ENCODE measurements at places on chromosomes 2 and 18.
A peak's percentile ranks its signal among the peaks of the same experiment; 100 is the strongest.

- DNase-seq = no peak
These were observed 7.4 kb downstream of the TRAF3IP1 start for GRCh38 chr2:238327751-238328150.

GRCh38 chr2:131521961-131522781 is 5.5 kb upstream of the CCDC74A start:
- no peak for DNase-seq

DNA sequence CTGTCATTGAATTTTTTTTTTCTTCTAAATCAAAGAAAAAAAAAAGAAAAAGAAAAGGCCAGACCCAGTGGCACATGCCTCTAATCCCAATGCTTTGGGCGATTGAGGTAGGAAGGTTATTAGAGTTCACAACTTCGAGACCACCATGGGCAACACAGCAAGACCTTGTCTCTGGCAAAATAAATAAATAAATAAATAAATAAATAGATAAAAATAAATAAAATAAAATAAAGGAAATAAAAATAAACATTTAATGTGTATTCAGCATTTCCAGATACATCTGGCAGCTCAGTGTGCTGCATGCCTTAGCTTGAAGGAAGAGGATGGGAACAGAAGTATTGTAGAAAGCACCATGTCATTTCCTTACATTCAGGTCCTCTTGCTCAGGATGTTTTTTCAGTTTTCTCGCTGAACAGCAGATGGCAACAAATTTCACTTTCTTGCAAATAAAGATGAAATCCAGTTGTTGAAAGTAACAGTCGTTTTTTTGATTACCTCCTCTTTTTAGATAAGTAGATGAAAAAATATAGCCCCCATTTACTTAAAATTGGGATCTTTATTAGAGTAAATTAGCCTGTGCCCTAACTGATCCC is 25.7 kb upstream of the FAM178B start:
- no peak for DNase-seq

DNA sequence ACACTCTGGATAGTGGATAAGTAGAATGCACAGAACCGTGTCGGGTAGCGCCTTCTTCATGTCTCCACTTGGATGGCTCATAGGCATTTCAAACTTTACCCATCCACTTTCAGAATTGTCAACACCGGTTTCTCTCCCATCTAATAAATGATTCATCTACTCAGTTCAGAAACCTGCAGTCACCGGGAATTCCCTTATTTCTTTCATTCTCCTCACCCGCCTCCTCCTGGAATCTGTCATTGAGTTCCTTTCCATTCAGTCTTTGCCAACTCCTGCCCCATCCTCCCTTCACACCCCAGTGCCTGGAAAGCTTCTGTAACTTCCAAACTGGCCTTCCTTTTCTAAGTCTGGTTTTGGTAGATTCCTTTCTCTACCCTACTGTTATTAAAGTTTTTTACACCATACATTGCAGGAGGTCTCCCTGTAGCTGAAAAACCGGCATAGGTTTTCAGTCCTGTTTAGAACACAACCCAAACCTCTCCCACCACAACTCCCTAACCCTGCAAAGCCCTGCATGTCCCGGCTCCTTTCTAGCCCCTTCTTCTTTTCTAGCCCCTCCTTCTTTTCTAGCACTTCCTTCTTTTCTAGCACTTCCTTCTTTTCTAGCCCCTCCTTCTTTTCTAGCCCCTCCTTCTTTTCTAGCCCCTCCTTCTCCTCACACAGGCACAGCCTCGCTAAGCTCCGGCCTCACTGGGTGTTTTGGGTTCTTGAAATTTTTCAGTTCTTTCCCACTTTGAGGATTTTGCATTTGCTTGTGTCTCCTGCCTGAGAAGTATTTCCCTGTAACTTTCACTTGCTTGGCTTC is 133.9 kb upstream of the KLHL14 start:
- DNase-seq = no peak

DNA sequence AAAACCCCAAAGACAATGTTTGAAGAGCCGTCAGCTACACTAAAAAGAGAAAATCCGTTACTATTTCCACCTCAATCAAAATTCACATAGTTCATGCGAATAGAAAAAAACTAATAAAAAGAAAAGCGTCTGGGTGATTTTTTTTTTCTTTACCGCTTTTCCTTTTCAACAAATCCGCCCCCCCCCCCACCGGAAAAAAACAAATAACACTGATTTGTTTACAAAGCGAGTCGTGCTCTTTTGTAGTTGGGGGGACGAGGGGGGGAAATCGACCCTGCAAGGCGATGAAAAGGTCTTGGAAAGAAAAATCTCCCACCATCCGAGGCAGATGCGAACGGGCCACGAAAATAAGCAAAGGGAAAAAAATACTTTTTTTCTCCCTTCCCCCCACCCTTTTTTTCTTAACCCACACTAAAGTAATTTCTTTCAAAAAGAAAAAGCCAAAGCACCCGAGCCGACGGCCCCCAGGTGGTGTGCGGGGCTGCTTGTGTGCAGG is 638 bp downstream of the ZNF521 start:
- no peak for DNase-seq

- no peak for DNase-seq
These were observed 32.3 kb downstream of the GPC1 start for GRCh38 chr2:240467659-240468302.

DNA sequence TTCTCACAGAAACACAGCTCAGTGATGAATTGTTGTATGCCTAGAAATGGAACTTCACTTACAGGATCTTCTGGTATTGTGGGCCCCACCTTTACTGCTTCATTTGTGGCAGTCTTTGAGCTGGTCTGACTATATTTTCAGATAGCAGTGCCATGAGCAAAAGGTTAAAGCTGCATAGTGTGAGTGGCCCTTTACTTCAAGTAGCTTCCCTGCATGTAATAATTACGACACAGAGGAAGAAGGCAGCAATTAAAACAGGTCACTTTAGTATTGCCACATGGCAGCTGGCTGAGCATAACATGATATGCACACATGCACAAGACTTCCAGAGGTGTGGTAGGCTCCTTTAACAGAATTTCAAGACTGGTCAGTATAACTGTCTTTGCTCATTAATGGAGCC is 426.3 kb upstream of the ZEB2 start:
- DNase-seq = no peak

DNA sequence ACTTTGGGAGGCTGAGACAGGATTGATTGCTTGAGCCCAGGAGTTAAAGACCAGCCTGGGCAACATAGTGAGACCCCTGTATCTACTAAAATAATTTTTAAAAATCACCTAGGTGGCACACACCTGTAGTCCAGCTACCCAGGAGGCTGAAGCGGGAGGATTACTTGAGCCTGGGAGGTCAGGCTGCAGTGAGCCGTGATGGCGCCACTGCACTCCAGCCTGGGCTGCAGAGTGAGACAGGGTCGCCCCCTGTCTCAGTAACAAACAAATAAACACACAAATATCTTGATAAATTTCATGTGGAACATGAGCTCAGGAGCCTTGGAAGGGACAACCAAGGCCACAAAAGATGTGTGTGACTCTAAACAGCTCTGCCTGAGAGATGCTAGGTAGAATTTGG is 11.7 kb upstream of the ANKRD53 start:
- no peak for DNase-seq

GRCh38 chr2:96924775-96925747 is 55.2 kb upstream of the SEMA4C start:
- peak; percentile 14 for DNase-seq

DNA sequence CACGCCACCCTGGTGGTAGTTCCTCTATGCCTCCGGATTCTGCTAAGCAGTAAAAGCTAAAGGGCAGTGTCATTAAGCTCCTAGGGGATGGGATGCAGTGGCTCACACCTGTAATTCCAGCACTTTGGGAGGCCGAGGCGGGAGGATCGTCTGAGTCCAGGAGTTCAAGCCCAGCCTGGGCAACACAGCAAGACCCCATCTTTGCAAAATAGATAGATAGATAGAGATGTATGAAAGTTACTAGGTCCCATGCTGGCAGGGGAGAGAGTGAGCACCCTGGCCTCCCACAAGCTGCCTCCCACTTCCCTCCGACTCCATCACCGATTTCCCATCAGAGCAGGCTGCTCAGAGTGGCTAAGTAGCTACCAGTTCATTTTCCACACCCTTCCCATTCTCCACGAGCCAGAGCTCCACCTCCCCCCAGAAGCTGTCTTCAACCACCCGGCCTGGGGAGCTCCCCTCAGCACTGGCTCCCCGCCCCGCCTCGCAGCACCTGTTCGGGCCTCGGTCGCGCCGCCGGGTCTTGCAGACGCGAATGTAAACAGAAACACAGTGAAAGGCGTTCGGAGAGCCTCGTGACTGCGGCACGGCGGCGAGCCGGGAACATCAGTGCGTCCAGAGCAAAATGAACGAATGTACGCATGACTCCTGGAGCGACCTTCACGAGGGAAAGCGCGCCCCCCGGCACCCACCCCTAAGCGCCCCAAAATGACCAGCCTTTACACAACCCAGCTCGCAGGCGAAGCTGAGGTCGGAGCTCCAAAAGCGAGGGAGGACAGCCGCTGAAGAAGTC is 598 bp upstream of the CEP68 start:
- DNase-seq = no peak

DNA sequence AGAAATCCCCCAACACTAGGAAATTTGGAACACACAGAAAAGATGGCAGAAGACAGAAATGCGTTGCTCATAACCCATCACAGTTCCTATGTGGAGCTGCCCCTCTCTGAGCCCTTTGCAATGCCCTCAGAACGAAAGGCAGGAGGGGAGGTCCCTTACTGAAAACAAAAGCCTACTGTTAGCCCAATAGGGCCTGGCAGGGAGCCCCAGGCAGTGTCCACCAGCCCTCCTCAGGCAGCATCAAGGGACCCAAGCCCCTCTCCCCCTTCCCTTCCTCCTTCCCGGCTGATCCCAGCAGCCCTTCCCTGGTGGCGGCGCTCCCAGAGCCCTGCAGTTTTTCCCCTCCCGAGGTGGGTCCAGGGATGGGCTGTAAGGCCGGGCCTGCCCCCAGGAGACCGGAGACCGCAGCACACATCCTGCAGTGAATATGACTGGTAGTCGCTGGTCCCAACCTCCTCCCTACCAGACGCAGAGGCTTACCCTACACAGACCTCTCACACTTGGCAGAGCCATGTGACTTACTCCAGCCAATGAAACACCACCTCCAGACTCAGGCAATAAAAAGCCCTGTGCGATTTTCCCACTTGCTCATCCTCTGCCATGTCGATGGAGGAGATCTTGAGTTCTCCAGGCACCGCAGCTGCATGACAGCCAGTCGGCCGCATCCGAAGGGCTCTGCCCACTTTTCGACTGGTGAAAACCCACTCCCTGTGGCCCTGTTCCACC is 19.4 kb upstream of the DUSP2 start:
- no peak for DNase-seq

- DNase-seq = no peak
These were observed 43.1 kb downstream of the KCTD18 start for GRCh38 chr2:200466425-200467418.

DNA sequence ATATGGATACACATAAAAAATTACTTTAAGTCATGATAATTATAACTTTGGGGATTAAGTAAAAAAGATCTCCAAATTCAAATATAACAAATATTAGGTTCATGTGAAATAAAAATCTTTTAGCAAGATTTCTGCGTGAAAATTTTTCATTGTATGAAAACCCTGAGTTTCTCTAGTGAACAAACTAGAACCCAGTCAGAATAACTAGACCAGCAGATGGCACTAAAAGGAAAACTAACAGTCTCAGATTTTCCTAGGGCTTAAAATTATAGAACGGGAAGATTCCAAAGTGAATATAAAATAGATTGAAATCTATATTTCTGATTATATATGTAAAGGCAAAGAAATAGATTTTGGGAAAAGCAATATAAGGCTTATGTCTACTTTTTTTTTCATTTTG is 43.3 kb downstream of the TMEM200C start:
- no peak for DNase-seq

DNA sequence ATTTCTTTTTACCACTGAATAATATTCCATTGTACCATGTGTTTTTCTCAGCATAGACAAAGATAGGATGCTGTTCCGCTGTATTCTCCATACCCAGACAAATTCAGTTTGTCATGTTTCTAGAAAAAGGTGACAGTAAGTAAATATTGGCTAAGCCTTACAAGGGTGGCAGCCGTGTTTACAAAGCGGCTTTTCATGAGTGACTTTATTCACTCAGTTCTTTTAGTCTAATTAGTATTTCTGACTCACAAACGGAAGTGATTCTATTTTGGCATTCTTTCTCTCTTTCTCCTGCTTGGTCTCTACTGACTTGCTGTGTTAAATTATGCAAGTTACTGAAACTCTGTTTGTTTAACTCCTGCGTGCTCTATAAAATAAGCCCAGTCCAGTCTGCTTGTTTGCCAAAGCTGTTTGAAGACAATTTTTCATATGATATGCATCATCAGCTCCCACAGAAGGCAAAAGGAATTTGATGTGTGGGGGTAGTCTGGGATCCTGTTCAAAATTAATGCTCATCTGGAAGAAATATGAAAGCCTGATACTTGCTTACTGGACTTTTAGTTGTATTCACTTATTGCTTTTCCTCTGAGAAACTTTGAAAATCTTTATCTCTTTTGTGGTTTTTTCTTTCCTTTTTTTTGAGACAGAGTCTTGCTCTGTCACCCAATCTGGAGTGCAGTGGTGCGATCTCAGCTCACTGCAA is 2.3 kb upstream of the PLEKHH2 start:
- DNase-seq = no peak

- DNase-seq = no peak
These were observed 92.7 kb upstream of the SNTG2 start for GRCh38 chr2:857937-858336.

DNA sequence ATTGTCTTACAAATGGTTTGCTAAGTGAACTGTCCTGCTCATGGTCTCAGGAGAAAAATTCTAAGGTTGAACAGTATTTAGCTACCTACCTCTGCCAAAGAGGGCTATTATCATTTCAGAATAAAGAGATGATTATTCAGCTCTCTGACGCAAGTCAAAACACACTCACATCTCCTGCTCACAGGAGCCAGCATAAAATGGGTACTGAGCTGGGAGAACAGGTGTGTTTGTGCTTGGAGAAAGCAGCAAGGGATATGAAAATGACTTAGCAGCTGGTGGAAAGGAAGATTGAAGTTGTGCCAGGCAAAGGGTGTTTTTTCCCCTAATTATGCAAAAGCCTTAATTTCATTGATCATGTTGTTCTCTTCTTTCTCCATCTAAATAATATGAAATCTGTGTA is 47.3 kb upstream of the TANK start:
- no peak for DNase-seq

- DNase-seq = no peak
These were observed 48.7 kb downstream of the TRIP12 start for GRCh38 chr2:229873123-229873581.

GRCh38 chr2:181891966-181892798 is 652 bp downstream of the ITPRID2 start:
- peak; percentile 49 for DNase-seq

DNA sequence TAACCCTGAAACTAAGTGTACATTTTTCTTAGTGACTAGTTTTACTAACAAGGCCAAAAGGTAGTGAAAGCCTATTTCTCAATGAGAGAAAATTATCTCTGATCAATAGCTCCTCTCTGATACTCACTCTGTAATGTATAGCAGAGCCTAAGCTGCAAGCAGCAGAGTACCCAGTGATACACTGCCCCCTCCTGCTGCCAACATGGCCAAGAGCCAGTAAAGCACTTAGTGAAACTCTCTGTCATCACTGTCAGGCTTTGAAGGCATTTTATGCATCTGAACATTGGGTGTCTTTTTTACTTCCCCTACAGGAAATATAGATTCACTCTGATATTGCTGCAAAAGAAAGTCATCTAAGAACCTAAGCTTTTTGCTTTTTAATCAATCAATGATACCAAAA is 784.1 kb upstream of the CDH7 start:
- DNase-seq = no peak
